Stimulated activated CD4-positive, alpha-beta T cell treated with anti-CD3 and anti-CD28 coated beads, Interleukin-12 subunit alpha, Interleukin-12 subunit beta, amount 100 ng/mL, for 24 hours (primary cell): ENCODE measurements at places on chromosomes 4 and X.

DNA sequence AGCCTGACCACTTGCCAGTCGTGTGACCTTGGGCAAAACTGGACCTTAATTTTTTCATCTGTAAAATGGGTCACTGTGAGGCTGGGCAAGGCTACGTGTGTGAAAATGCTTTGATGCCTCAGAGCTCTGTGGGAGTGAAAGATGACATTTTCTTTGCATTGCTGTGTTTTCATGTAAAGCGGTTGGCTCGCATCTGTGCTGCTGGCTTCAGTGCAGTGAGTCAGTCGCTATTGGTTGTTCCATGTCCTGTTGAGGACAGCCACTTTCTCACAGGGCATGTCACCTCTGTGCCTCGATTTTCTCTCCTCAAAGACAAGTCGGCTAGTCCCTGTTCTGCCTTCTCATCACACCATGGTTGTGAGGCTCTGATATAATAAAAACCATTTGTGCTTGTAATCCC lies 4.4 kb downstream of the MTMR1 start:
- DNase-seq, result no peak

GRCh38 chr4:128517096-128517738 lies 229.6 kb upstream of the PGRMC2 start:
- DNase-seq, result no peak

- no peak for DNase-seq
Observed at GRCh38 chr4:54384563-54384962, 155.5 kb downstream of the PDGFRA start.

DNA sequence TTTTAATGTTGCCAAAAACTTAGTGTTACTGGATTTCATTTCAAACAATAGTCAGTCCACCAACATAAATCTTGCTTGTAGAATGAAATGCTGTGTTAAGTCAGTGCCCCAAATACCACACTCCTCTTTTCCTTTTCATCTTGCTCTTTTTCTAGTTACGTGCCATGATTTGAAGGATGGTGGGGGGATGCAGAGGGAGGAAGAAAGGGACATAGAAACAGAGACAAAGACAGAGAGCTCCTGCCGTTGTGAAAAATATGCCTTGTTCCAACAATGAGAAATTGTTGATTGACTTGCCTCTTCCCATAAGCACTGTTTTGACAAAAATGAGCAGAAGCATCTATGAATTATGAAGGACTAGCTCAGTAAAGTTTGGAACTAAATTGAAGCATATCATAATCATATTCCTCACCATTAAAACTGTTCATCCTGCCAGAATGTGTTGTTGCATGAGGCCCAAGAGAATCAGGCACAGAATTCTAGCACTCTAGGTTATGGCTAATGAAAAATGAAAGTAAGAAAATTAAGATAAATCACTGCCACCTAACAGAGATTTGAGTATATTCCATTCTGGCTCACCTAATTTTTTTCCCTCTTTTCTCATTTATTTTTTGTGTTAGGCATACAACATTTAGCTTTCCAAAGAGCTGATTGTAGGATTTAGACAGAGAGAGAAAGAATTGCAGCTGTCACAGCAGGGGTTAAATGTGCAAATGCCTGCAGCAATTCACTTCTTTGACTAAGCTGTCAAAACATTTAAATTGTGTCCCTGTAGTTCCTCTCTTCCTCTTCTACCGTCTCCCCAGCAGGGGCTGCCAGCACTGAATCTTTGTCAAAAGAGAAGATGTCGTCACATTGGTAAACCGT lies 111.6 kb upstream of the PTPN13 start:
- DNase-seq, result no peak

DNA sequence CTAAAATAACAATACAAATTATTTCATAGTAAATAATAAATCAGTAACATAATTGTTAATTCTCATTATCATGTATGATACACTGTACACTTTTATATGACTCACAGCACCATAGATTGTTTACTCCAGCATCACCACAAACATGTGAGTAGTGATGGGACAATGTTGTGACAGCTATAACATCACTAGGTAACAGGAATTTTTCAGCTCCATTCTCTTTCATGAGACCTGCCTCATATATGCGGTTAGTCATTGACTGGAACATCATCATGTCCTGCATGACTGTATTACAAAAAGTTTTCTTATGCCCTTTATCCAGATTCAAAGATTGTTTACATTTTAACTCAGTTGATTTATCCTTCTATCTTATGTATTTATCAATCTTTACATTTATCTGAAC lies 1530.0 kb downstream of the PCDH18 start:
- no peak for DNase-seq

DNA sequence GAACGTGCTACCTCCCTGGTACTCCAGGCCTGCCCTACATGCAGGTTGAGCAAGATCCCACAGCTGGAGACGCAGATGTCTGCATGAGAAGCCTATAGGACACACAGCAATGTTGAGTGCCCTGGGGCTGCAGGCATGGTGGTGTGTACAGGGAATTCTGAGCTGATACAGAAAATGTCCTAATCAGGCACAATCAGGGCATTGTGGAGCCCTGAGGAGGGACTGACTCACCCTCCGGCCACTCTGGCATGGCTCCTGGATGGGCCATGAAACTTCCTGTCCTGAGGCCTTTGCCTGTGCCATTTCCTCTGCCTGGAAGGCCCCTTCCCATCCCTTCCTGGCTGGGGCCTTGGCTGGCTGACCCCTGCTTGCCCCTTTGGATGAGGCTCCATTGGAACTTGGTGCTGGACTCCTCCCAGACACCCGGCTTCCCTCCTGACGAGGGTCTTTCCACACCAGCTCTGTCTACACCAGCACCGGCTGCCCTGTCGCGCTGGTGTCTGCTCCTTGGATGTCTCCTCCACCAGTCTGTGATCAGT lies 16.7 kb upstream of the AFAP1 start:
- DNase-seq, result no peak

GRCh38 chr4:21879187-21879586 lies 69.4 kb downstream of the KCNIP4 start:
- no peak for DNase-seq

DNA sequence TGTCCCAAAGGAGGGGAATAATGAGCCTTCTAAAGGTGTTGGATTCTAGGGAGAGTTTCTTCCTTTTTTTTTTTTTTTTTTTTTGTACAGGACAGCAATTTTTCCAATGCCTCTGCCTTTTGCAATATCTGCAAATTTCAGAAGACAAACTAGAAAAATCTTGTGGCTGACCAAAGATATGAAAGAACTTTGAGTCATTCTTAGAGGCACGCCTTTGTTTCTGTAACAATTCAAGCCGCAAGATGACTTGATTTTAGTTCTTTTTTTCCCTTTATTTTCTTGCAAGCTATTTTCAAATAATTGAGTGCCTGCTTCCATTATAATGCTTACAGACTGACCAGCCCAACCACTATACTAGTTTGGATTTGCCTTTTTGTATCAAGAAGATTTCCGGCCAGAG lies 47.6 kb upstream of the UXT start:
- no peak for DNase-seq

- no peak for DNase-seq
Observed at GRCh38 chr4:168221301-168221700, 97.3 kb downstream of the DDX60 start.

DNA sequence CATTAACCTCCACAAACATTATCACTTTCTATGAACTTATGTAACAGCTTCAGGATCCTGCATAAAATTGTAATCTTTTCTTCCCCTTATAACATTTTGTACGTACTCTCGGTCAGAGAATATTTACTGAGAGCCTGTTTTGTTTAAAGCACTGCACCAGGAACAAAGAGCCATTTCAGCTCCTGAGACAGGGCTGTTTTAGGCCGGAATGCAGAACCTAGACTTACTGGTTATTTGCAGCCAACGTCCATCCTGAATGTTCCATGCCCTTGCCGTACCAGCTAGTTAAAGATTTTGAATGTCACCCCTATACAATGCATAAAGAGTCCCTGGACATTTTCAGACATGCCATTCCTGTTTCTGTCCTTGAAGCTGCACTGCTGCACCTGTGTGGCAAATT lies 248.8 kb downstream of the PCDH7 start:
- no peak for DNase-seq

GRCh38 chrX:40102393-40103381 lies 4.9 kb upstream of the BCOR start:
- no peak for DNase-seq
